Stimulated activated CD4-positive, alpha-beta T cell treated with anti-CD3 and anti-CD28 coated beads, Interleukin-2, amount 100 ng/mL, for 24 hours (primary cell): ENCODE measurements at places on chromosomes 2 and 18.

DNA sequence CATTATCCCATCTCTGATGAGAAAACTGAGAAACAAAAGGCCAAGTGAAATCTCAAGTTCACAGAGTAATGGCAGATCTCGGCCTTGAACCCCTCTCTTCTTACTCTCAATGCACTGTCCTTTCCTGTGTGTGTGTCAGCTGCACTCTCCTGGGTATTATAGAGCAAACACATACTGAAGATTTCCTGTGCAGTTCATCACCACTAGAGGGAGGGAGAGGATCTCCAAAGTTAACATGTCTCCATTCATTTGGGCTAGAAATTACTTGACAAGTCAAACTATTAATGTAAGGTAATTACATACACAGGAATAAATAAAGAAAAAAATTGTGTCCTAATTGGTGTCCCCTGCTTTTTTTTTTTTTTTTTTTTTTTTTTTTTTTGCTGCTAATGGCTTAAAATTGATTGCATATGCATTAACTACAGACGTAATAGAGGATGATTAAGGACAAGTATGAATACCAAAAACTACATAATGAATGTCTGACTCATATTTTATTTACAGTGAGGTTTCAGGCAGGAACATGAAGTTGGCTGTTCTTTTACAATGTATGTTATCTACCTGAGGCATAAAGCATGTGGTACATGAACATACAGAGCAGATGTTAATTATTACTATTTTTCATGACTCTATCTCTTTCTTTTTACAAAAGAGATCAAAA is 269.2 kb downstream of the NYAP2 start:
- DNase-seq, result peak; percentile 0

- no peak for DNase-seq
Measured at GRCh38 chr2:37658682-37659081, 12.8 kb downstream of the CDC42EP3 start.

DNA sequence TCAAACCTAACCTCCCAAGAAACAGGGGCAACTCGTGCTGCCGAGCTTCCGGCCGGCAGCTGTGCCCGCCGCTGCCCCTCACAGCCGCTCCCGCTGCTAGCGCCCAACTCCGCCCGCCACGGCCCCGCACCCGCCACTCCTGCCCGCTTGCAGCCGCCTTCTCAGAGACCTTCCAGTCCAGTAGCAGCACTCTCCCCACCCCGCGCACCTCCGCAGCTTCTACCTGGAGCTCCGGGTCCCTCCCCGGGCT is 722 bp upstream of the C2orf15 start:
- no peak for DNase-seq

GRCh38 chr2:50615291-50615690 is 416.6 kb downstream of the NRXN1 start:
- no peak for DNase-seq

GRCh38 chr2:158034198-158034866 is 67.3 kb upstream of the UPP2 start:
- no peak for DNase-seq

- DNase-seq, result no peak
Measured at GRCh38 chr2:231769170-231770136, 11.6 kb downstream of the PDE6D start.

GRCh38 chr2:57440437-57440836 is 606.2 kb upstream of the VRK2 start:
- no peak for DNase-seq

- DNase-seq, result no peak
Measured at GRCh38 chr2:64086347-64087082, 57.7 kb downstream of the PELI1 start.

- DNase-seq, result peak; percentile 84
Measured at GRCh38 chr2:135820003-135820618, 16.9 kb downstream of the LCT start.

DNA sequence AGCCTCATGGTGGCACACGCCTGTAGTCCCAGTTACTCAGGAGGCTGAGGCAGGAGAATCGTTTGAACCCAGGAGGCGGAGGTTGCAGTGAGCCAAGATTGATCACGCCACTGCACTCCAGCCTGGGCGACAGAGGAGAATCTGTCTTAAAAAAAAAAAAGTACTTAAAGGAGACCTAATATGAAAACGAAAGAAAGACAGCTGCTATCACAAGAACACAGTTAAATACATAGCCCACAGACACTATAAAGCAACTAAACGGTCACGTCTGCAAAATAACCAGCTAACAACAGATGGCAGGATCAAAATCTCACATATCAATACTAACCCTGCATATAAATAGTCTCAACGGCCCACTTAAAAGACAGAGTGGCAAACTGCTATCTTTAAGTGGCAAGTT is 43.9 kb upstream of the TACR1 start:
- DNase-seq, result no peak

DNA sequence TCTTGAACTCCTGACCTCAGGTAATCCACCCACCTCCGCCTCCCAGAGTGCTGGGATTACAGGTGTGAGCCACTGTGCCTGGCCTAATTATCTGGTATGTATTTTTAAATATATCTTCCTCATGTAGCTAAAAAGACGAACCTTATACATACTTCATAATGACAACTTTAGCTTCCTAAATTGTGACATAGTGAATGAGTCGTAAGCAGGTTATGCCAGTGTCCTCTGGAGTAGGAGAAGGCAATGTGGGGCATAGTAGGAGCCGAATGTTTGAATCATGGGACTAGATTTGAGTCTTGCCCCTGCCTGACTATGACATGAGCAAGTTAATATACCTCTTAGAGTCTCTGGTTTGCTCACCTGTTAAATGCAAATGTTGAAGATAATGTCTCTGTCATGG is 95.8 kb upstream of the FOSL2 start:
- DNase-seq, result no peak

- DNase-seq, result no peak
Measured at GRCh38 chr2:156800065-156800653, 364.0 kb downstream of the GPD2 start.

GRCh38 chr2:102520801-102521200 is 47.8 kb downstream of the SLC9A4 start:
- DNase-seq, result no peak

- DNase-seq, result no peak
Measured at GRCh38 chr2:209976698-209977385, 25.6 kb upstream of the RPE start.

- no peak for DNase-seq
Measured at GRCh38 chr2:65664931-65665330, 232.5 kb upstream of the SPRED2 start.

DNA sequence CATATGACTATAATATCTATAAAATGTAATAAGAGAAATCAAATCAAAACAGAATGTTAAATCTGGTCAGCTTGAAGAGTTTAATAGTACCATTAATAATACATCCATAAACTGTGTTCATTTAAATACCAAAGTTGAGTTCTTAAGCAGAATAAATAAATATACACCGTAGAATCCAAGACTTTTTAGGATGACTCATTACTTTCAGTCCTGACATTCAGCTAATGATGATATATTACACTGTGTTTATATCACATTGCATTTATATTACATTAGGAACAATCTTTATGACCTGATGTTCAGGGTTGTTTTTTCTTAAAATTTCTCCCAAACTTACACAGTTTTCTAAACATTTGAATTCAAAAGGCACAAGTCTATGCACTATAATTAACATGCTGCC is 331.3 kb downstream of the SS18 start:
- DNase-seq, result no peak

DNA sequence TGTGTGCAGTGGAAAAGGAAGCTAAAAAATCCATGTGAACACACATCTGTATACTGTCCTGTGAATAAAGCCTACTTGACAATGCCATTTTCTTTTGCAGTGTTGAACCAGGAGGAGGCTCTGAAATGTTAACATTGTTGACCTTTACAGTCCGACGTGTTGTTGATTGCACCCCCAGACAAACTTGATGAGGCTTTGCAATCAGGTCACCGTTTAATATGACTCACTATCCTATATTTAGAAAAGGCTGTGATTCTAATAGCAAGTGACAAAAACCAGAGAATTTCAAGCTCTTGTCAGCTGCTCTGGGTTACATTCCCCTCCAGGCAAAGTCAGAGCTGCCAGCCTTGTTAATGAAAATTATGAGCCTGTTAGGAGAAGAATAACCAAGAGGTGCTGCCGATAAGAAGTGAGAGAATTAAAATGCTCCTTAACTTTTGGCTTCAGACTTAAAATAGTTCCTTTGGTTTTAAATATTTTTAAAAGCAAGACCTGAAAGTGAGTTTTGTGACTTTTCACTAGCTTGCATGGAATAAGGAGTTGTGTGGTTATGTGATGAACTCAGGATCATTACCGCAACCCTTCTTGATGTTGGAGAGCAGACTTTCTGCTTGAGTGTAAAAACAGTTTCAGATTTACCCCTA is 162.1 kb downstream of the QPCT start:
- DNase-seq, result no peak

DNA sequence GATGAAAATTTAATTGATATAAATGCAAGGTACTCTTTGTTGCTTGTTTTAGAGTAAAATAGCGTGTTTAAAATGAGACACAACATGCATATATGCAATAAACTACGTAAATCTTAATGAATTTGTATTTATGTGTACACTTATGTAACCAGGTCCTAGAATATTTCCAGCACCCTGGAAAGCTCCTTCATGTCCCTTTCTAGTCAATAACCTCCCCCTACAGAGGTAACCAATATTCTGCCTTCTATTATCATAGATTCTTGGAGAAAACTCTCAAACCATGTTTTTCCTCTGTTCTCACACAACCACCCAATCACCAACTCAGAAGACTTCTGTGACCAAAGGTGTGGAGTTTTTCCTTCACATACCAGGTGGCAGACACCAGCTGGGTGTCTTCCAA is 79.6 kb upstream of the THUMPD2 start:
- DNase-seq, result no peak

DNA sequence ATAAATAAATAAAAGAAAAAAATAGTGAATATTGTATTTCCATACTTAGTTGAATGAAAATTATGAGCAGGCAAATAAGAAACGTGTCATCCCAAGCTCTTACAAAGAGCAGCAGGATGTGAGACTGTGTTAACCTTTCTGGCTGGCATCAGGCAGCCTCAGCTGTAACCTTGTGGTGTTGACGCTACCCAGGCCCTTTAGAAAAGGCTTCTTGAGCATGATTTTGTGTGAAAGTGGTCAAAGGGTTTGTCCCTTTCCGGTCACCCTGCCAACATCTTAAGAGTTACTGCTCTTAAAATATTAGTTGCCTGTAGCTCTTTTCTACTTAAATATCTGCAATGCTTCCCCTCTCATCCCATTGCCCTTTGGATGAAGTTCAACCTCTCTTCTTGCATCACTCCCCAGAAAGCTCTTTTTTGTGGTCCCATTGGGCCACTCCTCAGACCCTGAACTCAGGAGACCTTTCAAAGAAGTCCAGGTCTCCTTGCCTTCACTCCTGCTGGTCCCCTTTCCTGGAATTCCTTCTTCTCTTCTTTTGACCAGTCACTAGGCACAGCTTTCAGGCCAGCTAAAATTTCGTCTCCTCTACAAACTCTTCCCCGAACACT is 35.0 kb downstream of the RHOB start:
- DNase-seq, result no peak

DNA sequence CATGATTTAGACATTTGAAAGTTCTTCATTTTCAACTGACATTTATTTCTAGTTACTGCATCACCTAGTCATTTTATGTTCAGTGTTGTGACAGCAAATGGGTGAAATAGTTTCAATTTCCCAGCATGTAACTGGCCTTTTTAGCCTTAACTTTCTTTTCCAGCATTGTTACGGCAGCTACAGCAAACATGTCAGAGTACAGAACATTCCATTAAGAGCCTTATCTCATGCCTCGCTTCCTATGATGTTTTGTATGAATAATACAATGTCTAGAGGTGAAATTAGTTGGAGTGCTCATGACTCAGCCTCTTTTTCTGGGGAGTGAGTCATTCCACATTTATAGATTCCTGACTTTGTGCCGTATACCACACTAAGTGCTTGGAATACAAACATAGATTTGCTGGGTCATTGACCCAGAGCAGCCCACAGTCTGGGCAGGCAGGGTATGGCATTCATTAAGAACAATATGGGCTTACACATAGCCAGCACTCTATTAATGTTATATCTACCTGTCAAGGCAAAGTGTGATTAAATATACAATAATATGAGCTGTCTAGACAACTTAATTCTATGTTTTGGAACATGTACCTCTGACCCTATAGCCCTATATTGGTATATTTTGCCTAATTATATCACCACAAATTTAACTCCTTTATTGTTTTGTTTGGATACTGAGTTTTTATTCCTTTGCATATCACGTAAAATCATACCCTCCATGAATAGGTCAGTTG is 72.2 kb downstream of the MAP2 start:
- no peak for DNase-seq

- DNase-seq, result no peak
Measured at GRCh38 chr18:36527051-36527450, 229.5 kb downstream of the FHOD3 start.

DNA sequence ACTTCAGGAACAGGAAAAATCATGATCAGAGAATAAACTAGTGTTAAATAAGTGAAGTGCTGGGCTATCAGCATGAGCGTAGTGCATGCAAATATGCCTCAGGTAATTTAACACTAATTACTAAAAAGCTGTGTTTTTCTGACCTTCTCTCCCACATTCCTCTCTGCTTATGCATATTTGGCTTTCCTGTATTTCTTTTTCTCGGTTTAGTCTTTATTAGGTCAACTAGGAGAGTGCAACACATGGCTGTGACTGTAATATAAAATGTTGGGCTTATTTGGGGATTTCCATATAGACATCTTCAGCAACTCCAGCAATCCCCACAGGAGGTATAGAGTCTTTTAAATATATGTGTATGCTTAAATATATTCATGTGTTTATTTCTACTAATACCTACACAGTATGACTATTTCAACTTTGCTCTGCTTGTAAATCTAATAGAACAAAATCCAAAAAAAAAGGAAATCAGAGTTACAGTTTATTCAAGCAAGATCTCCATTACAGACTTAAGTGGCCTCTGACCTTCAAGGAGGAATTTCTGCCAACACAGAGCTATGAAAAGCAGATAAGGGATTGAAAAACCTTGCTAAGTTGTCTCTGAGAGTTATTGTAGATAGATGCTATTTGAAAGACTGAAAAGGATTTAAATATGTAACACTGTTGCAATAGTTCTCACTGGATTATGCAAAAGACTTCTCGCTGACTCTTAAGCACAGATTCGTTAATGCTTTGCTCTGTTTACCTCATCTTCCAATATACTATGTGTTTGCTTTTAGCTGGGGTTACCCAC is 359.5 kb upstream of the RGPD4 start:
- DNase-seq, result no peak

GRCh38 chr2:2577407-2577831 is 246.3 kb upstream of the MYT1L start:
- DNase-seq, result no peak
